ACHN (cell line): ENCODE measurements at places on chromosomes 5 and 9.

DNA sequence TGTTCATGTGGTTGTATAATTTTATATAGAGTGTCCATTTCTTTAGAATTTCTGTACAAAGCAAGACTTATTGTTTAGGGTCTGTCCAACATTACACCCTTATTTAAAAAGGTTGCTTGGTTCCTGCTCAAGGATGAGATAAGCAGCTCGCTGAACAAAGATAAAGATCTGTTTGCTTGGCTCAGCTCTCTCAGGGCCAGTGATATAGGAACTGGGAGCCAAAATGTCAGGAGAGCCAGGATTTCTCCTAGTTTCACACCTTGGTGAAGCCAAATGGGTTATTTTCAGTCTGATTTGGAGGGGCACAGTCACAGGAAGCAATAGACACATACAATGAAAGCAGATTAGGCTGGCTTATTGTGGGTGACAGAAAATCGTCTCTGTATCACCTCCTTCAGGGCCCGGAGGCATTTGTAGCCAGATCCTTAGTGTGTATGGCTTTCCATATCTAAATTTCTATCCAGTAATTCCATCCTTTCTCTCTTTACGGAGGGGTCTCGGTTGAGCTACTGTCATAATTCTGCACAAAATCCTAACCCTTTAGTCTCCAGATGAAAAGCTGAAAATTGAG lies 396.4 kb downstream of the TMEM232 start:
- DNase-seq: no peak

DNA sequence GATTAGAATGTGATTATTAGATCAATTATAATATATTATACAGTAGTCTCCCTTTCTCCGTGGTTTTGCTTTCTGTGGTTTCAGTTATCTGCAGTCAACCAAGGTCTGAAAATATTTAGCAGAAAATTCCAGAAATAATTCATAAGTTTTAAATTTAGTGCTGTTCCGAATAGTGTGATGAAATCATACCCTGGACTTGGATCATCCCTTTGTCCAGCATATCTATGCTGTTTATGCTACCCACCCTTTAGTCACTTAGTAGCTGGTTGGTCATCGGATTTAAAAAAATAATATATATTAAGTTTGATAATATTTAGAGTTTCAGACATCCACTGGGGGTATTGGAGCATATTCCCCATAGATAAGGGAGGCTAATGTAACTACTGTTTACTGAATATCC lies 19.6 kb downstream of the RMI1 start:
- DNase-seq: no peak

GRCh38 chr5:91929522-91929817 lies 546.4 kb upstream of the ARRDC3 start:
- DNase-seq: no peak

DNA sequence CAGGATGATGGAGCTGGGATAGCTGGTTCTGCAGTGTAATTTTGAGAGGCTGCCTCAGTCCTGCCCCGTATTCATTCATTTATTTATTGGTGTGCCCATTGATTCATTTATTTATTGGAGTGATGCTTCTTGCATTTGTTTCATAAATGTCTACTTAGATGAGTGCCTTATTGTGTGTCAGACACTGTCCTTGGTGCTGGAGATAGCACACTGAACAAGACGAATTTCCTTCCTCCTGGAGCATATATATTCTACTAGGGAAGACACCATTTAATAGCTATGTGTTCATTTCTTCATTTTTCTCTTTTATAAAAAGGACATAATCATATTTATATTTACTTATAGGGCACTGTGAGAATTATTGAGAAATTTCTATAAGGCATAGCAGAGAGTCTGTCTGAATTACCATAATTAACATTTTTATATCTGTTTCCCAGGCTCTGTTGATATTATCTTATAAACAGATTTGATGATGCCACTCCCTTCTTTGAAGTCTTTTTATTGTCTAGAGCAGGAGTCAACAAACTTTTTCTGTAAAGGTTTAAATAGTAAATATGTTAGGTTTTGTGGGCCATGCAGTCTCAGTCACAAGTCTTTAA lies 433.9 kb upstream of the ZNF608 start:
- DNase-seq: peak; percentile 4

DNA sequence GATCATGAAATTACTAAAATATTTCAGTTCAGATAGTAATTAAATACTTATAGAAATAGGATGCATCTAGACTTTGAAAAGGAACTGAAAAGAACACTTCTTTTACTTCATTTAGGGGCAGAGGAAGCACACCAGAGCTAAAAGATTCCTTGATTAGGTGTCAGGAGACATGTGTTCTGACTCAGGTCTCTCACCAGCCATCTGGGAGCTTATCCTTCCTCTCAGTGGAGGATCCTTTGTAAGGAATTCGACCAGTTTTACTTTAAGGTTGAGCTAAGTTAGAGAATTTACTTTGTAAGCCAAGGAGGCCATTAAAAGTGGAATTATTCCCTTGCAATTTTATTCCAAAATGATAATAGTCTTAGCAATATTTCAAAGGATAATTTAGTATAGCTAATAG lies 16.7 kb downstream of the VCAN start:
- no peak for DNase-seq

- DNase-seq: peak; percentile 57
Measured at GRCh38 chr5:100647461-100648230, 112.5 kb downstream of the FAM174A start.

DNA sequence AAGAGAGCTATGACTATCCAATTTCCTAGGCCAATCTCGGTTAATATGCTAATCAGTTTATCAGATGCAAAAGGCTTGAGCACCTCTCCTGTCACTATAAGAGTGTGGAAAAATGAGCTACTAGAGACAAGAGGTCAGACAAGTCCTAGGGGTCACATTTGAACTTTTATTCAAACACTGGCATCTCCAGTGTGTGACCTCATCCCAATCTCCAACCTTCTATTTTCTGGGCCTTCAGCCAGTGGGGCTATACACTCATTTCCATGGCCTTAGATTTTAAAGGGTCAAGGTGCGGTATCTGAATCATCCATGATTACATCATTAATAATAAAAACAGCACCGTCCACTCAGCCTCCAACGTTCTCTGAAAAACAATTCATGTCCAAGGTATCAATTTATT lies 139.6 kb upstream of the LRRTM2 start:
- peak; percentile 59 for DNase-seq

- peak; percentile 48 for DNase-seq
Measured at GRCh38 chr9:5608298-5609225, 20.3 kb upstream of the RIC1 start.

DNA sequence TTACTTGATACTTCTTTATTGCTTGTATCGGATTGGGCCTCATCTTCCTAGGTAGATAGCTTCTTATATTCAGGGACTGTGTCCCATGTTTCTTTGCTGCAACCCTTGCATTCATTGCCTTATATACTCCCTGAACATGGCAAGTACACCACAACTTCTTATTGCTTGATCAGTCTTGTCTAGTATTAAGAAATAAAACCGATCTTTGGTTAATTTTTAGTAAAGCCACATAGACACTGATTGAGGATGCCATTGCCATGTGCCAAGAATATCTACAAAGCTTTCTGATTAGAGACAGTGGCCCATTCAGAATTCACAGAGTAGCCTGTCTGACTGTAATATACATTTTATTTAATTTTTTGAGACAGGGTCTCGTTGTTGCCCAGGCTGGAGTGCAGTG lies 34.7 kb upstream of the ANKRD55 start:
- no peak for DNase-seq

GRCh38 chr5:54310433-54311175 lies at the start of gene ARL15:
TSS of gene ARL15 (minus strand) at chr5:54310573.
- DNase-seq: peak; percentile 95

DNA sequence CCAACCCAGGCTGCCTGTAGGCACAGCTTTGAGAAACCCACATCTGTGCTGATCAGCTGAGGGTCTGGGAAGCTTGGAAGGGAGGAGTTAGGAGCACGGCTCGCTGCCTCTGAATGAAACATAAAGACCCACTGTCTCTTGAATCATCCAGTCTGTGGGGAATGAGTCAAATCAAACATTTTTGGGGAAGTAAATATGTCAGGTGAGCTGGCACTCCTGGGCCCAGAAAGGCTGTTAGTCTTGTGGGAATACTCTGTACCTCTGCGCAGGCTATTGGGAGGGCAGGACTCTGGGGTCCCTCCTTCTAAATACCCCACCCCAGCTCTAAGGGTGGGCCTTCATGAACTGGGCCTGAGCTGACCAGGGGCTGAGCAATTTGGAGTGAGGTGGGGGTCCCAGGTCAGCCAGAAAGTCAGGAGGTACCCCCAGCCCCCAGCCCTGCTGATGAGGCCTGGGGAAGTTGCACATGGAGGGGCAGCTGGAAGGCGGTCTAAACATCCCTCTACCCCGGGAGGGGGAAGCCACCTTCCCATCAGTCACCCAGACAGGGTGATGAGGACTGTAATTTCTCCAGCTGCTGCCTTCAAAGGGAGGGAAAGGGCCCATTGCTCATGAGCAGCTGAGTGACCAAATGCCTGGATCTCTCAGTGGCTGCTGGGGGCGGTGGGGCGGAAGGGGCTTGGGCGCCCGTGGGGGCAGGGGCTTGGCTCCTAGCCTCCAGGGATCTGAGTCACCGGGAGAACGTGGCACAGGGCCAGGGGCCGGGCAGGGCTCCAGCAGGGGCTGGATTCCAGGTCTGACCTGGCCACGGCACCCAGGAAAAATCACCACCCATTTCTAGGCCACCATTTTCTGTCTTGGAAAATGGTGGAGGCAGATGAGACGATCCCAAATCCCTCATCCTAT lies 10.8 kb downstream of the FIBCD1 start:
- DNase-seq: peak; percentile 89

GRCh38 chr9:82234160-82234943 lies 245.8 kb downstream of the SPATA31D1 start:
- no peak for DNase-seq

- DNase-seq: no peak
Measured at GRCh38 chr9:91429501-91429900, 5.9 kb upstream of the NFIL3 start.

DNA sequence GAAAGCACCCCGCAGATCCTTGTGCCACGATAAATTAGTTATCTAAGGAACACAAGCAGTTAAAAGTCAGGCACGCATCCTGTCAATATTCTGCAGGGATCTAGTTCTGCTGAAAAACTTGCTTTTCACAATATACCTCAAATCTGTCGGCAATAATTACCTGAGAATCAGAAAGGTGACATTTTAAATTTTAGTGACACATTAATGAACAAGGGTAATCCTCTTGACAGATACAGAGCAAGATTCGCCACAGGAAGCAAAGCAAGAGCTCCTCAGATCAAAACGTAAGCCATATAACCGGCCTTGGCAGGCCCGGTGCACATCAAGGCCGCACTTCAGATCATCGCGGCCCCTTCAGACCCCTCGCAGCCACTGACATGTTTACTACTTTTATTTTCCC lies 185.7 kb downstream of the ATPSCKMT start:
- no peak for DNase-seq

DNA sequence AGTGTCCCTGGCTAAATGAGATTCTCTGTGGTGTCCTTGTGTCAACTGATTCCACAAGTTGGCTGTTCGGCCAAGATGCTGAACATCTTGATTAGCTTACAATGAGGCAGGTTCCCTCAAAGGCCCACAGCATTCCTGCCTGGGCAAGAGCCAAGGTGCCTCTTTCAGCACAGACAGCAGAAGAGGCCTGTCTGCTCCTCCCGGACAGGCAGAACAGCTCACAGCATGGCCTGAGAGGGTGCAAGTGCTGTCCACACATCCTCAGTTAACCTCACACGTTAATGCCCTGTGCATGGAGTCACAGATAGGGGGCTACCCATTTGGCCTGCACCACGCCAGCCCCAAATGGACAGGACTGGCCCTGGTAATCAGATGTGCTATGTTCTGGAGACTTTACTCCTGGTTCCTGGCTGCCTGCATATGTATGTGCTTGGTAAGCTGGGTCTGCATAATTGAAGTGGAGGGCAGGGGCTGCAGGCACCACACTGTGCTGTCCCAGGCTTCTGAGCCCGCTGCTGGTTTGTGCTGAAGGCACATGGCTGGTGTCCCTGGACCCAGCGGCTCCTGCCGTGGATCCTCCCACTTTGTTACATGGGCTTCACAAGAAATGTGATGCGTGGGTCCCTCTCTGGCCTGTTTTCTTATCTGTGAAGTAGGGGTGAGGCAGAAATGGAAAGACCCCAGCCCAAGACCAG lies 8.9 kb downstream of the CSF2 start:
- no peak for DNase-seq

DNA sequence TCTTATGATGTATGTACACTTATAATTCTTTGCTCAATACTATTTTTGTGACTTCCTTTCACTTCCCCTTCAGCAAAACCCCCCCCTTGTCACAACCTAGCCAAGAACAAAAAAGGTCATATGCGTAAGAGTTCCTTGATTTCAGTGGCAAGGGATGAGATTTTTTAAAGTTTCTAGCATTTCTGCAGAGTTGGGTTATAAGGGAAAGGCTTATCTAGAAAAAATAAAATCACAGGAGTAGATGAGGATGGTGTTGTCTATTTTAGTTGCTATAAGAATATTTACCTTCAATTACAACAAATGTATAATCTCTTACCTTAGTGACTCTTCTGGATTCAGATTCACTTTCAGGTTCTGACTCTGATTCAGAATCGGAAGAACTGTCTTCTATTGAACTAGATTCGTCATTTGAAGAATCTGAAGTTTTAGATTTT lies 184.6 kb downstream of the AP3B1 start:
- no peak for DNase-seq

DNA sequence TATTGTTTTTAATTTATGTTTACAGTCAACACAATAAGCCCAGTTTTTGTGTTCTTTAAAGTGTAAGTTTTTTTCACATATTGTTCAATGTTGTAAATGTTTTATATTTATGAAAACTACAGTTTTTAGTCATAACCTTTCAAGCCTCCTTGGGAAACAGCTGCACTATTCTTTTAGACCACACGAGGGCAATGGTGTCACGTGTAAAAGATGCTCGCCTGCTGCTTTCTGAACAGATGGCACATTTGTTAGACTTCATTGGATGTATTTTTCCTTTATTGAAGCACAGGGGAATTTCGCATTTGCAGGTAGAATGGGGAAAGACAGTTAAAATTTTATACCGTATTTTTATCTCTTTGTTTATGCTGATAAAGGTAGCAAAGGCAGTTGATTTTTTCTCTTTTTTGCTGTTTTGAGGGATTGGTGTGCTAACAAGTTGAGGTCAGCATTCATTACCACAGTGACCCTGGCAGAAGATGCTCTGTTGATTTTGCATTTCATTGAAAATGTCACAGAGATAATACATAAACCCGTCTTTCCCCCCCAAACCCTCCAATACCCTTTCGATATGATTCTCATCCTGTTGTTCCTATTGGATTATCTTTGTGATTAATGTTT lies 59.0 kb downstream of the MAT2B start:
- DNase-seq: peak; percentile 54

- DNase-seq: no peak
Measured at GRCh38 chr9:111050819-111051218, 12.5 kb upstream of the LPAR1 start.

- no peak for DNase-seq
Measured at GRCh38 chr5:91434348-91434747, 51.2 kb upstream of the ARRDC3 start.
